ENCODE measurements at places on chromosomes 11 and 22. TPM values are rescaled to one million over a fixed set of nuclear protein-coding genes. Genes with fewer than 3 reads are reported as not detected.

Gene RCOR2
- polyA plus RNA-seq, result 41.5 TPM

Gene FBLN1
- polyA plus RNA-seq, result 3.4 TPM

Gene PHLDA2
- not detected for polyA plus RNA-seq

Gene TRIM49
- polyA plus RNA-seq, result not detected

Gene TLCD5
- polyA plus RNA-seq, result 23.4 TPM

Gene RIMBP3C
- polyA plus RNA-seq, result 0.07 TPM

Gene KDM4D
- polyA plus RNA-seq, result 1.5 TPM

Gene ANGPTL5
- polyA plus RNA-seq, result not detected

Gene OR8B4
- polyA plus RNA-seq, result not detected

Gene TEF
- 4.1 TPM for polyA plus RNA-seq

Gene SLC22A12
- not detected for polyA plus RNA-seq

All from neural cell (in vitro differentiated cells).